ENCODE measurements at places on chromosomes 3 and 15.

DNA sequence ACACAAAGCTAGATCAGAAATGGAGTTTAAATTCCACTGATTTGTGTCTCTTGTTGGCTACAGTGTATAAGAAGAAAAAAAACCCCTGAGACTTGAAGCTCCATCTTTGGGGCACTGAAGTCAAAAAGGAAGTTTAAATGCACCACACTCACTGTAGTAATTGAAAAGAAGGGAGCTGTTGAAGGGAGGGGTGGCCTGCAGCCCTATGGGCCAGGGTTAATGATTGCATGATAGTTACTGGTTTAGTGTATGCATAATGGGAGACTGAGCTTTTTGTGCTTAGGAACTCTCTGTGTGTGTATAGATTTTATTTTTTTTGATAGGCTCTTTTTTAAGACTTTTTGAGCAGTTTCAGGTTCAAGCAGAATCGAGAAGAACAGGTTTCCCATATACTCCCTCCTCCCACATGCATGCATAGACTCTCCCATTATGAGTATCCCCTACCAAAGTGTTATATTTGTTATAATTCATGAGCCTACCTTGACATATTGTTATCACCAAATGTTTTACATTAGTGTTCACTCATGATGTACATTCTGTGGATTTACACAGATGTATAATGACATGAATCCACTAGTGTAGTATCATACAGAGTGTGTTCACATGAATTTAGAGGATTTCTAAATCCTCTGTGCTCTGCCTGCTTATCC is 88.2 kb downstream of the TNFAIP8L3 start:
- no peak for DNase-seq

GRCh38 chr3:73255609-73256029 is 194.2 kb downstream of the EBLN2 start:
- DNase-seq = peak; percentile 42

DNA sequence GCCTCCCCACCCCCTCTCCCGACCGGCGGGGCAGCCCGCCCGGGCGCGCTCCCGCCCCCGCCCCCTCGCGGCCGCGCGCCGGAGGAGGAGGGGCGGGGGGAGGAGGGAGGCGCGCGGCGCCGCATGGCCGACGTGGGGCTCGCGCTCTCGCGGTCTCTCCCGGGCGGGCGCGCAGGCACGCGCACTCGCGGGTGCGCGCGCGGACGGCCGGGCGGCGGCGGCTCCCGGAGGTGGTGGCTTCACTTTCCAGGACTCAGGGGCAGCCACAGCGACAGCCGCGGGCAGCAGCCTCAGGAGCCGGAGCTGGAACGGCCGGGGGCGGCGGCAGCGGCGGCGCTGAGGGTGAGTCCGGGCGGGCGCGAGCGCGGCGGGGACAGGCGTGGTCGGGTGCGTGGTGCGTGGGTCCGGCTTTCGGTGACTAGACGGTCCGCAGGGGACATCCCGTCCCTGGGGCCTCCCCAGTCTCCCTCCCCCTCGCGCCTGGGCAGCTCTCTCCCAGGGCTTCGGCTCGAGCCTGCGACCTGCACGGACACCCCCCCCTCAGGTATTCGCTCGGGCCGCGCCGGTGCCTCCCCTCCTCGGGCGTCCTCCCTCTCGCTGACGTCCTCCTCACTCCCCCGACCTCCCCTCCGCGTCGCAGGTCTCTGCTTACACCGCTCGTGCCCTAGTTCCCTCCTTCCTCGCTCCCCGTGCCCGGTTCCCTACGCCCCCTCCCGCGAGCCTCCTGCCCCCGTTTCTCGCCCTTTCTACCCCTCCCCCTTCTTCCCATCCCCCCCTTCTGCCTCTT is at the start of gene UBE2E2:
UBE2E2 (plus strand) TSS at position 407 of the 787 bp plus-strand sequence.
- DNase-seq = no peak

- DNase-seq = no peak
Measured at GRCh38 chr15:55221090-55222011, 24.6 kb upstream of the RSL24D1 start.

DNA sequence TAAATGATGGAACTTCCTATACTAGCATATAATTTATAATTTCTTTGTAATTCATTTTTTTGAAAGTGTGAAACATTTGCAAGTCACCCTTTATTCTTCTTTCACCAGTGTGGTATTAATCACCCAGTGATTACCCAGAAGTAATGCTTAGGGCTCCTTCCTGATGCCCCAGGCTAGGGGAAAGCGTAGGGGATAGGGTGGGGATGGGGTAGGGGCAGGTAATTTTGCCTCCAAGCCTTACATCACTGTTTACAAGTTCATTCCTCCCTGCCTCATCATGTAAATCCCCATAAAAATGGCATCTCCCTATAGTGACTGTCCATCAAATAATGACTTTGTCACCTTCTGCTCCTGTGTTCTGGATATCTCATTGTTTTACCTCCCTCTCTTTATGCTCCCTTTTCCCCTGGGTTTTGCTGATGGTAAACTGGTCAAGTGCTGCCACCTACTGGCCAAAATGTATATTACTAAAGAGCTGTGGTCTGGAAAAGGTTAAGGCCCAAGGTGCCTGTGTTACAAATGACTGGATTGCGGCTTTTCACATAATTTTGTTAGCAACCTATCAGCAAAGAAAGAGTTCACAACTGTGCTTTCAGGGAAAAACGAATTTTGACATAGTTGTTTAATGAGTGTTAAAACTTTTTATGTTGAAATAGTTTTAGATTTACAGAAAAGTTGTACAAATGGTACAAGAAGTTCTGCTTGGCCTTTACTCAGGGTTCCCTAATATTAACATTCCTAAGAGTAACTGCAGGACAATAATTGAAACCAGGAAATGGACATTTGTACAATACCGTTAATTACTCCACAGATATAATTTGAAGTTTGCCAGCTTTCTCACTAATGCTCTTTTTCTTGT is 54.7 kb downstream of the ONECUT1 start:
- peak; percentile 27 for DNase-seq

GRCh38 chr15:66481107-66481856 is 16.3 kb downstream of the SNAPC5 start:
- DNase-seq = no peak

GRCh38 chr15:38171973-38172372 is 80.7 kb upstream of the SPRED1 start:
- no peak for DNase-seq

DNA sequence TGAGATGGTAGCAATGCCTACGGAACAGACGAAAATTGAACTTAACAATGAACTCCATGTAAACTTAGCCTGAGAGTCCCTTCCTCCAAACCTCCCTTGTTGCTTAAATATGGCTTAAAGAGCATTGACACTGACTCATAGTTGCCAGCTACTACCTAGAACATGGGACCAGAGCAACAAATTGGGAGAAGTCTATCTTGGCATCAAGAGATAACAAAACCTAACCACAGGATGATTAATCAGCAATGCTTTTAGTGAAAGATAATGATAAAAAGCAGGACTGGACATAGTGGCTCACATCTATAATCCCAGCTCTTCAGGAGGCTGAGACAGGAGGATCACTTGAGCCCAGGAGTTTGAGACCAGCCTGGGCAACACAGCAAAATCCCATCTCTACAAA is 117.8 kb upstream of the MNS1 start:
- no peak for DNase-seq

- DNase-seq = no peak
Measured at GRCh38 chr3:149581681-149582370, 76.0 kb downstream of the WWTR1 start.

- no peak for DNase-seq
Measured at GRCh38 chr15:40984964-40985363, 31.7 kb downstream of the CHAC1 start.

DNA sequence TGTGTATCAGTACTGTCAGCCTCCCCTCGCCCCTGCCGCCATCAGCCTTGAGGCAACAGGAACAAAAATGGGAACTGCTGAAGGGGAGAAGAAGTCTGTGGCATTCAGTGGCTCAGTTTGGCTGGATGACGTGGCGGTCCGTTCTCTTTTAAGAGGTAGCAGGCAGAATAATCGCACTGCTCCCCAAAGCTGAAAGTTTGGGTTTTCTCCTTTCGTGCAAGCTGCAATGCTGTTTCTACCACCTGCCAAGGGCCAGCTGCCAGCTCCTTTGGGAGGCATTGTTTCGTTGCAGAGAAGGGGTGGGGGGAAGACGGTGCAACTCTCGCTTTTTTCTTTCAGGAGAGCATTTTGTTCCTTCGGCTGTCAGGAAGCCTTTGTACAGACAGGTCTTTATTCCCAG is 369.6 kb upstream of the RORA start:
- DNase-seq = peak; percentile 79

- DNase-seq = no peak
Measured at GRCh38 chr3:178325330-178325729, 210.9 kb upstream of the KCNMB2 start.

DNA sequence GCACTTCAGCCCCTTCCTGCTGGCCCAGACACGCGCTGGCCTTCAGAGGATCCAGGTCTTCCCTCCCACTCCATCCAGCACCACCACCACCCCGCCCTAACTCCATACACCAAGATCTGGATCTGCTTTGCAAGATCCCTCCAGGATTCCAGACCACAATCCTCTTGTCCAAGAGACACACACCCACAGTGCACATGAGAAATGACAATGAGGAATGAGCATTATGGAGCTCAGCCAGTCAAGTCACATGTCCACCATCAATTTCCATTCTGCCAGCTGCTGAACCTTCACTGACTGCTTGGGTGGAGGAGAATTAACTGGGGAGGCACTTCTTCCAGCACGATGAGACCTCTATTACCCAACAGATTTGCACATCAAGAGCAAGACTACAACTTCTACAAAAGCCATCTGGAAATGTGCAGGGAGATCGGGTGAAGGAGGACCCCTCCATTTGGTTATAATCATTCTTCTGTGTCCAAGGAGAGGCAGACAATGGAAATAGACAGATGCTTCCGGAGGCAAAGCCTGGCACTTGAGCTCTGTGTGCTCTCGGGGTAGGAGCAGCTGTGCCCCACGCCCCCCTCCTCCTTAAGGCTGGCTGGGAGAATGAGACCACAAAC is 12.3 kb upstream of the SPATA12 start:
- DNase-seq = peak; percentile 43

DNA sequence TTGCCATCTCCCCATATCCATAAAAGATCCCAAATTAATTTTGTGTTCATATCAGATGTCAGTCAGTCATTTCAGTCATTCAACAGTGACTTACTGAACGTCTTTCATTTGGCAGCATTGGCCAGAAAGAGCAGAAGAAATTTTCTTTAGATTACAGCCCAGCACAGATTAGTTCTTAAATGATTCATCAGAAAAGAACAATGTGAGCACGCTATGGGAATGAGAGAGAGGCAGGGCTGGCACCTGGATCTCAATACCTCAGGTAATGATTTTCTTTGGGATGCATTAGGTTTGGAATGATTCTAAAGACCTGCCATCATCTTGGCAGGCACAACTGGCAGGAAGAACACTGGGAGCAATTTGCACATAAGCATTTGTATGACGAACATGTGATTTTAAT is 41.6 kb downstream of the FBN1 start:
- DNase-seq = no peak

- DNase-seq = no peak
Measured at GRCh38 chr3:111369958-111370357, 172.0 kb upstream of the CD96 start.

DNA sequence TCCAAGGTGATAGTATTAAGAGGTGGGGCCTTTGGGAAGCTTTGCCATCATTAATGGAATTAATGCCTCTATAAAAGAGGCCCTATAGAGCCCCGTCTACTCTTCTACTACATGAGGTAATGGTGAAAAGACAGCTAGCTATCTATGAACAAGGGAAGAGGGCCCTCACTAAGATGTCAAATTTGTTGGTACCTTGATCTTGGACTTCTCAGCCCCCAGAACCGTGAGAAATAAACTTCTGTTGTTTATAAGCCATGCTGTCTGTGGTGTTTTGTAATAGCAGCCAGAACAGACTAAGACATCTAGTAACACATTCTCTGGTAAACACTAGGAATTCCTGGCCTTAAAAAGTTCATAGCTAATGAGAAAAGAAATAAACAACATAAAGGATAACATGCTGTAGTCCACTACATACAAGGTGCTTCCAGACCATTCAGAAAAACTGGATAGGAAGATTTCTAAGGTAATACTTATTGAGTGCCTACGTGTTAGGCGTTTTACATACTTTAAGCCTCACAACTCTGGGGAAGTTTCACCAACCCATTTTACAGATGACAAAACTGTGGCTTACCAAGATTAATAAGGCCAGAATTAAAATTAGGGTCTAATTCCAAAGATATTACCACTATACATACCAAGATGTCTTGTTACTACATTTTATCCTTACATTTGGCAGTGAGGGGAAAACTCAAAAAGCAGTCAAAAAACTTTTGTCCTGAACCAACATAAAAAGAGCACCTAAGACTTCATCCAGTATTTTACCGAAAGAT is 3.2 kb downstream of the UBE3A start:
- DNase-seq = no peak

DNA sequence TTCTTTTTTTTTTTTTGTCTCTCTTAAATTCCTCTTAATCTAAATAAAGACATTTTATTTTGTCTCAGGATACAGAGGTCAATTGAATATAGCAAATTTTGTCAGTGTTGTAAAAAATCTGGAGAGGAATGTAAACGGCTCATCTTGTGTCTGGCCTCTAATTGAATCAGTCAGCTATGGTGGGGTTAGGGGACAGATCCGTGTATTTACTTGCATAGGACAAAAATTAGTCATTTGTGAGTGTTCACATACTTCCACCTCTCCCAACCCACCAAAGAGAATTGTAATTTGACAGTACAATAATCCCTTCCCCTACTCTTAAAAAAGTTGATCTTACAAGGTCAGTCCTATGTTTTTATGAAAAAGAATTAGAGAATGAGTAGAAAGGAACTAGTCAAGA is 18.3 kb downstream of the PPARG start:
- DNase-seq = no peak

DNA sequence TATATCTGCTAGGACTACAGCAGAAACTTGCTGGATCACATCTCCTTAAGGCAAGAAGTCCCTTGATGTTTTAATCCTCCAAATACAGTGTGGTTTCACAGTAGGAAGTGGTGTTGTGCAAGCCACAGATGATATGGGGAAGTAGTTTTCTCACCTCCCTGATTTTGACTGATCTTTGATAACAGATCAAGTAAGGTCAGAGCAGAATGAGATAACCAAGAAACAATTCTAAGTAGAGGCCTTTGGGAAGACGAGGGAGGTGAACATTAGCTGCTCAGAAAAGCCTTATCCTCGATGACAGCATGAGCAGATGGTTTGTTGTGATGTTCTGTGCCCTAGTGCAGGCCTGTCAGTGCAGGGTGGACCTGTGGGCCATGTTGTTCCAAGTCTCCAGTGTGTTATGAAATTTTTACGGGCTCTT is 61.3 kb downstream of the RIOX2 start:
- no peak for DNase-seq
